Chondrocyte (in vitro differentiated cells): ENCODE measurements at places on chromosomes 2 and 18.

- DNase-seq: no peak
These were observed 84.9 kb upstream of the MGAT4A start for GRCh38 chr2:98815795-98816194.

- peak; percentile 91 for DNase-seq
These were observed 253.2 kb downstream of the GLI2 start for GRCh38 chr2:120988700-120989511.

DNA sequence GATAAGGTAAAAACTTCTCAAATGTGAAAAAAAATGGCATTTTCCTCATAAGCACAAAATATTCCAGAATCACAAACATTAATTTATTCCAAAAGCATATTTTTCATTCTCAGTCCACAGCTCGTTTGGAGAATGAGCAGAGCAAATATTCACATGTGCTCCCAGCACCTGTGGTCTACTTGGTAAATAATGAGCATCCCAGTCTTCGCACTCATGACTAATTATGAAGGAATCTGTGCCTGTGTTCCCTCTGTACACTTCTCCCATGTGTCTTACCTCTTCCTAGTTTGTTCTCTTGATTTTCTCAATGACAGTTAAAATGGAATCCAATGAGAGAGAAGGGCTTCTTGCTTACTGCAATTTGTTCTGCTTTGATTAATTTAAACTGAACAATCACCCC lies 671.0 kb upstream of the SOX11 start:
- DNase-seq: no peak

DNA sequence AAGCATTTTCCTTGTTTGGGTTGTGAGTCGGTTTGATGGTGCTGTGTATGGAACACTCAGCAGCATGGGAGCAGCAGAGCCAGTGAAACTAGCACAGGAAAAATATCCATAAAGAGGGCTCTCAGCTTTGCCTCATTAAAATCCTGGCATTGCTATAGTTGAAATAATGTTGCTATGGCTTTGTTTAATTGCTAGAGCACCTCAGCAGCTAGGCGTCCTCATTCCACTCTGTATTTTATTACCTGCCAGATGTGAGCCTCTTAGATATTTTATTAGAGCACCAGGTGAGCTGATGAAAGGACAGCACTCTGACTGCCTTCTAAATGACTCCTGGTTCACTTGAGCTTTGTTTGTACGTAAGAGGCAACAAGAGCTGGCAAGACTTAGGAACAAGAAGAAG lies 232.4 kb downstream of the MTX2 start:
- DNase-seq: no peak

GRCh38 chr18:36672437-36673344 lies 156.1 kb downstream of the TPGS2 start:
- no peak for DNase-seq

GRCh38 chr2:219314804-219315468 lies 5.7 kb upstream of the PTPRN start:
- no peak for DNase-seq

DNA sequence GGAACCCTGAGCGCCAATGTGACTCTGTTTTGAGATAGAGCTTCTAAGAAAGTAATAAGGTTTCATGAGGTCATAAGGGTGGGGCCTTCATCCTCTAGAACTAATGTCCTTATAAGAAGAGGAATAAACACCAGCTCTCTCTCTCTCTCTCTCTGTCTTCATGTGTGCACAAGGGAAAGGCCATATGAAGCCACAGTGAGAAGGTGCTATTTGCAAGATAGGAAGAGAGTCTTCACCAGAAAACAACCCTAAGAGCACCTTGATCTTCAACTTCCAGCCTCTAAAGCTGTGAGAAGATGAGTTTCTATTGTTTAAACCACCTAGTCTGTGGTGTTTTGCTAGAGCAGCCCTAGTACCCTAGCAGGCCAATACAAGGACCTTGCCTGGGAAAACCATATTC lies 55.8 kb downstream of the DOCK10 start:
- DNase-seq: no peak

GRCh38 chr18:13885009-13885408 lies 30.3 kb downstream of the MC2R start:
- DNase-seq: no peak

GRCh38 chr18:54267701-54268100 lies 1.6 kb upstream of the POLI start:
- no peak for DNase-seq

GRCh38 chr2:3572620-3573019 lies 2.4 kb upstream of the RPS7 start:
- no peak for DNase-seq

- DNase-seq: no peak
These were observed 155.8 kb upstream of the RND3 start for GRCh38 chr2:150643114-150643725.

DNA sequence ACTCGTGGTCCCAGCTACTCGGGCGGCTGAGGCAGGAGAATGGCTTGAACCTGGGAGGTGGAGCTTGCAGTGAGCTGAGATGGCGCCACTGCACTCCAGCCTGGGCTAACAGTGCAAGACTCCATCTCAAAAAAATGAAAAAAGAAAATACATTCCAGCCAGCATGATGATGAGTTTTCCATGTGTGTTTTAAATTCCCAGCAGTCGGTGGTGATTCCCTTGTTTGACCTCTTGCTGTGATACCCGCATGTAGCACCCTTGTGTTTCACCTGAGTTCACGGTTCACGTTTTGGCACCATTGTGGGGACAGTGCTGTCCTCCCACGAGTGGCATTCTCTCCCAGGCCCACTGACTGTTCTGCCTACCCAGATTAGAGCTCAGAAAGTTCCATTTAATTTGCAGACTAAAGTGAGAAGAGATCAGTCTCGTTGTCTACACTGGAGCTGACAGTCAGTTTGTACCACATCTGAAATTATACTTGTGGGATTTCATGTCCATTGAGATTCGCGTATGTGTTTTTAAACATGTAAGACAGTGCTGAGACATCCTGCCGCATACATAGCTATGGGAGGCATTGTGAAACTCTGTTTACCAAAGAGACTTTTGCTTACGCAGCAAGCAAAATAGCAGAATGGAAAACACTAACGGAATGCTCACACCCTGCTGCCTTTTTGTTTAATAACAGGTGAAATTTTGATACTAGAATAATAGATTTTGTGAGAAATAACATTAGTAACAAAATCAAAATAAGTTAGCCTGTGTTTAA lies 157.1 kb downstream of the GBX2 start:
- no peak for DNase-seq

DNA sequence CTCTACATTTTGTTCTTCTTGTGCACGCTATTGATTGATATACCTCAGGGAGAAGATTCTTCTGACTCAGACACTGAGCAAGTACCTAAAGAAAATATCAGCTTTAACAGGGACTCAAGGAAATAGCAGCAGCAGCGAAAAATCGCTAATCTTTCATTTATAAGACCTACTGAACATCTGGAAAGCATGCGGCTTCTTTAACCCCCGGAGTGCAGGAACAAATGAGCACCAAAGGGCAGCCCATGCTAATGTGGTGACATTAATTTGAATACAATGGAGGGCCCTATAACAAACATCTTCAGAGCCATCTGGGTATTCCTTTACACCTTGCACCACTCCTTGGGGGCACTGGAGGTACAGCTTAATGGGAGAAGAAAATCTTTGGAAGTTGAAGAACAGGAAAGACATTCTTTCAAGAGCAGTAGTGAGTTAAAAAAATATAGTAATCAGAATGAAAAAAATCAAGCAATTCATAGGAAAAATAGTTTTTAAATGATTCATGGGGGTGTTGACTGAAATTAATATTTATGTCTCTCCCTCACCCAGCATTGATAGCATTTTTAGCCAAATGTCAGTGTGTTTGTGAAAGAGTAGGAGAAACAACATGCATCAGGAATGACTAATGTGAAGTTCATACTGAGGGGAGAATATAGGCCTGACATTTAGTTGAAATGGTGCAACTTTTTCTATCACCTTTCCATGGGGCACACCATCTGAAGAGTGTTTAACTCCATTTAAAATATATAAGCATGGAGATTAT lies 281.7 kb downstream of the HRH4 start:
- no peak for DNase-seq

DNA sequence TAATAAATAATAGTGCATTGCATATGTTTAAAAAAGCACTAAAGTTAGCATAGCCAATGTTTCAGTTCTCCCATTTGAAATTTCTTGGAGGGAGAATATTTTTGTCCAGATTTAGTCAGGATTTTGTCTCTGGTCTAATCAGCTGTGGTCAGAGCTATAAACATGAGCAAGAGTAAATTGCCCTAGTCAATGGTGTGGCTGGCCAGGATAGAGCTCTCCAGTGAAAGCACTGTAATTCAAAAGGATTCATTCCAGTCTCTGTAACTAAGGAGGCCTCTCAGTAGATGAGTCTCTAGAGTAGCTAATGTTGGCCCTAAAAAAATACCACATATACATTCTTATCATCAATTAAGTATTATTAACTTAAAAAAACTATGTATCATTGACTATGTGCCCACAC lies 241.6 kb downstream of the CDCA7 start:
- no peak for DNase-seq

DNA sequence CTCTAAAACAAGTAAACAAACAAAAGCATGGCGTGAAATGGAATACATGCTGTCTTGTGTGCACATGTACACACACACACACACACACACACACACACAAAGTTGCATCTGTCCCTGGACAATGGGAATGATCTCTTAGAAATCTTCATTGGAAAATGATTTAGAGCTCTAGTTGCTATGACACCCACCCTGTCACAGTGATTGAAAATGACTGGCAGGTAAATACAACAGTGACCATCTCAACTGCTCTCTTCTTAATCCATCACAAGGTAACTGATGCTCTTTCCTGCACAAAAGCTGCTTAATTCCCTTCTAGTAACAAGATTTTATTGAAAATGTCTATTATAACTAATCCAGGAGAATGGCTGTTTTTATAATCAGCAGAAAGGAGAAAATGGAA lies 1011.7 kb upstream of the GYPC start:
- DNase-seq: no peak

GRCh38 chr2:28525481-28525880 lies 29.6 kb downstream of the PLB1 start:
- DNase-seq: no peak

DNA sequence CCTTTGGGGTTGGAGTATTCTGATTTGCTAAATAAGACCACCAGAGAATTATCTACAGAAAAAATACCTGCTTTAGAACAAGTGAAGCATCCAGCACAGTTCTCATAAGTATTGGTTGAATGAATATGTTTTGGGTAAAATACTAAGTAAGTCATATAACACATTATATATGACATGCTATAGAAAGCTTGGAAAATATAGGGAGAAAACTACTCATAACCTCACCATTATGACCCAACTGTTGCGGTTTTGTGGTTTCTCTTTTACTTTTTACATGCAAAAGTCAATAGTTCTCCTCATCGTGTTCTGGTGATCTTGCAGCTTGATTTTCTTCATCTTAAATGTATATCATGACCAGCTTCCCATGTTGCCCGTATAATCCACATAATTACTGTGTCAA lies 66.2 kb downstream of the DIPK1C start:
- DNase-seq: no peak

DNA sequence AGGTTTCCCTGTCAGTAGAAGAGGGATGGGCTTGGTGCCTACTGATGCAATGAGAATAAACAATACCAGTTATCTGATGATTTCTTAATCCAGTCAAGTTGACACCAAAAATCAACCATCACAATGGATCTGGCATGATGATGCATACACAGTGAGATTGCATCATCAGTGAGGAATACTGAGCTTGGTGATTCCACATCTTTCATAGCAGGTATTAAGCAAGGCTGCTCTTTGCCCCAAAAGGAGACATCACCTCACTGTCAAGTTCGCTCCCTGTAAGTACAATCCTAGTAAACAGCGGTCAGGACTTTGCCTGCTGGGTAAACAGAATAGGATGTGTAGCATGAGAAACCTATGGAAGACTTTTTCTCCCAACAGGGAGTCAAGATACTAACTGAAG lies 282.7 kb upstream of the CDH2 start:
- no peak for DNase-seq

- DNase-seq: no peak
These were observed 296.8 kb upstream of the SPRED2 start for GRCh38 chr2:65729246-65729645.

DNA sequence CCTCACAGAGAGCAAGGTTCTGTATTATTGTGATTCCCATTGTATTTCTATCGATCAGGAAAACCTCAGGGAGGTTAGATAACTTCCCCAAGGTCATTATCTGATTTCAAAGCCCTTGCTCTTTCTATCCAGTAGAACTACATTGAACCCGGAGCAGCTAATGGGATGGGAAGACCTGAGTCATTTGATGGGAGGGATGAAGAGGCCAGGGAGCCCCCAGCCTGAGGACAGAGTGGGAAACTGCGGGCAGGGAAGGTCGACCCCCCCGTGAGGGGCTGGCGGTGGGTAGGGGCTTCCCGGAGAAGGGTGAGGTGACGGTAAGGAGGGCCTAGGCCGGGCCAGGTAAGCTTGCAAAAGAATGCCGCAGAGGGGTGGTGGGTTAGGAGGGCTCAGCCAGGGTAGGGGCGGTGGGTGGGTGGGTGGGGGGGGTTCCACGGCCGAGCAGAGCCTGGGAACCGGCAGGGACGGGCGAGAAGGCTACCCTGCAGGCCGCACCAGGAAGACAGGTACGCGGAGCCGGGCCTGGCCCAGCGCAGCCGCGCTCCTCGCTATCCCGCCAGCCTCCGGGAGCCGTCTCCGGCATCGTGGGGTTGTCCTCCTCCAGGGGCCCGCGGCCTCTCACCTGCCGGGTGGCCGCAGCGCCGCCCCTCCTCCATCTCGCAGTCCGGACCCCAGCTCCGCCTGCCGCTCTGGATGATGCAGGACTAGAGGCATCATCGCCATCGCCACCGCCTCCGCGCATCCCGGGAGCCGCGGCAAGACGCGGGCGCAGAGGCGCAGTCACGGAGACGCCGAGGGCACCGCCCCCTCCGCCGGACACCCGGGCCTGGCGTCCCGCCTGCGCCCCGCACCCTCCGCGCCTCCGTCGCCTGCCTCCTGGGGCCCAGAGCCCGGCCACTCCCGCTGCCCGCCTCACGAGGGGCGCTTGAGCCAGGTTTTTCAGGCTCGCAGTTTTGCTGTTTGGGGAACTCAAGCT lies at the start of gene GPR75:
Gene GPR75 (minus strand): TSS at position 762 of the 976 bp plus-strand sequence. CDS start 5,211 bp downstream, outside the sequence.
- DNase-seq: no peak

DNA sequence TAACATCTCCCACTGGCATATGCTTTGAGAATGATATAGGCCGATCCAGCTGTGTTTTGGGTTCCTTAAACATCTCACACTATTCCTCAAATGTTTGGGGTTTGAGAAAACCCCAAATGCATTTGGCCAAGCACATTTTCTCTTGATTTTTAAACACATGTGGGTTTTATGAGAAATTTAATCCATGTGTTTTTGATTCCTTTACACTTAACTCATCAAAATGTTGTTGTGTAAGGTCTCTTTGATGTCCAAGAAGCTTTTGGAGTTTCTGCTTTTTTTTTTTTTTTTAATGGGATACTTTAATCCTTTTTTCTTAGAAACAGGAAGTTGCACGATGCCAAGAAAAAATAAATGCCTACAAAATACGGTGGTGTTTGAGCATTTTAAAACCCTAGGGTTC lies 339.8 kb upstream of the TCF4 start:
- DNase-seq: no peak
